ENCODE measurements at places on chromosomes 4 and X.

- no peak for DNase-seq
These were observed 16.8 kb downstream of the ANXA5 start for GRCh38 chr4:121679951-121680350.

DNA sequence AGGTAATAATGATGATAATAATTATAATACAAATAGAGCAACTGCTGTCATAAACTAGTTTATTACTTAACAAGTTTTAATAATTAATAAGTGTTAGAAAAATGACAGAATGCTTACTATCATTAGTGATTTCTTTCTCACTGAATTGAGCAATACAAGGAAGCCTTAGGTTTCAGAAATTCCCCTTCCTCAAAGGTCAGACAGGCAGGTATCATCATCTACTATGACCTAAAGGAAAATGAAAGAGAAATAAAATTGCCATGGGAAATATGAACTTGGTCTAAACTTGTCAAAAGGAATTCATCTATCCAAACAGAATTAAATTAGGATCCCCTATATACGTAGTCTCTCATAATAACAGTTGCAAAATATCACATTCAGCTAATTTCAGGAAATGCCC lies 56.3 kb upstream of the SLC7A11 start:
- no peak for DNase-seq

- no peak for DNase-seq
These were observed 208.8 kb downstream of the STK32B start for GRCh38 chr4:5260121-5260520.

- no peak for DNase-seq
These were observed 17.7 kb downstream of the USP27X start for GRCh38 chrX:49896951-49897350.

GRCh38 chrX:131262200-131262599 lies 26.9 kb downstream of the IGSF1 start:
- no peak for DNase-seq

- no peak for DNase-seq
These were observed 157.2 kb upstream of the EMCN start for GRCh38 chr4:100674976-100675375.

- no peak for DNase-seq
These were observed 199.8 kb downstream of the TRAM1L1 start for GRCh38 chr4:116885579-116885978.

DNA sequence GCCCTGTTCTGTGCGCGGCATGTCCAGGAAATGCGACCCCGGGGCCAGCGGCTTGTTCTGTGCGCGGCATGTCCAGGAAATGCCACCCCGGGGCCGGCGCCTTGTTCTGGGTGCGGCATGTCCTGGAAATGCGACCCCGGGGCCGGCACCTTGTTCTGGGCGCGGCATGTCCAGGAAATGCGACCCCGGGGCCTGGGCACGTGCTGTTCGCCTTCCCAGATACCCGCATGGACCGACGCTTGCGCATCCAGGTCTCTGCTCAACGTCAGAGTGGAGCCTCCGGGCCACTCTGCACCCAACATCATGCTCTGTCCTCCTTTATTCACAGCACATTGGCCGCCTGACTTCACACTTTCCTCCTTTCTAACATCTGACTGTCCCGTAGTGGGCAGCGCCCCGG lies 75.8 kb upstream of the PSAPL1 start:
- DNase-seq = no peak

GRCh38 chr4:155758481-155759371 lies at the start of gene GUCY1B1:
GUCY1B1 (plus strand) TSS chr4:155759021; CDS start chr4:155759141, 120 bp downstream.
- peak; percentile 93 for DNase-seq

GRCh38 chr4:151674804-151675391 lies 85.9 kb downstream of the GATB start:
- DNase-seq = peak; percentile 71

- no peak for DNase-seq
These were observed 210.4 kb upstream of the HCCS start for GRCh38 chrX:10900585-10901289.

DNA sequence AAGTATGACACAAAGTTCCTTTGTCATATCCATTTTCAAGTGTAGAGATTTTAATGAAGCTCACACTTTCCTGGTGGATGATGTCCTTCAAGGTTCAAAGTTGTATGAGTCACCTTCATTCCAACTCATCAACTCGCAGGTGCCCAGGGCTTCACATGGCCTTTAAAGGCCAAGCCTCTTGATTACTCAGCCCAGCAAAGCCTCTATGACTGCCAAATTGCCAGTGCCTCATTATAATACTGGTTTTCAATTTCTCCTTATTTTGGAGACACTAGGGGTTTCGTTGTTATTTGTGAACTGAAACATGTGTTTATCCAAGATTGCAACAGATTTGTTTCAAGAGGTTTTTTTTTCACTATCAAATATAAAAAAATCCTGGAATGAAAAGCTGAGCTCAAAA lies 45.9 kb upstream of the PPP3CA start:
- no peak for DNase-seq

DNA sequence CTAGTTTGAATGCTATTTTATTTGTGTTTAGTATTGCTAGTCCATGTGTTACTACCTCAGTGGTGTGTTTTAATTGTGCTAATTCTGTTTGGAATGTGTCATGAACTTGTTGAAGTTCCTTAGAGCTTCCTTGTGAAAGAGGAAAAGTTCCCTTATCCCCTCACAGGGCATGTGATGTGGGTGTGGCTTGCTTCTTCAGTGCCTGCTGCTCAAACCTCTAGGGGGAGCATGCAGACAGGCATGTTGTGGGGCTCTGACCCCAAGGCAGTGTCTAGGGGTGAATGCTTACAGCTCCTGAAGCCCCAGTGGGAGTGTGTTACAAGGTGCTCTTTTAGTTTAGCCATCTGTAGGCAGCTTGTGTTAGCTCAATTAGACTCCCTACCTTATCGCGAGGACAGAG lies 86.5 kb downstream of the MAGED4 start:
- no peak for DNase-seq

GRCh38 chrX:136941396-136942337 lies 61.1 kb upstream of the RBMX start:
- no peak for DNase-seq

GRCh38 chr4:17583276-17583675 lies 6.3 kb downstream of the LAP3 start:
- DNase-seq = no peak

- DNase-seq = peak; percentile 44
These were observed 3.9 kb downstream of the SORCS2 start for GRCh38 chr4:7196288-7196651.

GRCh38 chrX:39857780-39858179 lies 240.0 kb downstream of the BCOR start:
- no peak for DNase-seq

DNA sequence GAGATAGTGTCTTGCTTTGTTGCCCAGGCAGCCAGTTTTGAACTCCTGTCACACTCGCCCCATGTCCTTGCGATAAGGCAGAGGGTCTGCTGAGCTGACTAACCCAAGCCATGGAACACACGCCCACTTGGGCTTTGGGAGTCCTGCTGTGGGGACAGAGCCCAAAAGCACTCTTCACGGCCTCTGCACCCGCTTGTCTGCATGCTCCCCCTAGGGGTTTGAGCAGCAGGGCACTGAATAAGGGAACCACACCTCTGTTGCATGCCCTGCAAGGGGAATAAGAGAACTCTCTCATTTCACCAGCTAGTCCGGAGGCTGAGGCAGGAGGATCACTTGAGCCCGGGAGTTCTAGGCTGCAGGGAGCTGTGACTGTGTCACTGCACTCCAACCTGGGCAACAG lies 166.0 kb downstream of the STAG2 start:
- DNase-seq = no peak

GRCh38 chr4:47801481-47802002 lies 36.3 kb downstream of the CORIN start:
- no peak for DNase-seq

DNA sequence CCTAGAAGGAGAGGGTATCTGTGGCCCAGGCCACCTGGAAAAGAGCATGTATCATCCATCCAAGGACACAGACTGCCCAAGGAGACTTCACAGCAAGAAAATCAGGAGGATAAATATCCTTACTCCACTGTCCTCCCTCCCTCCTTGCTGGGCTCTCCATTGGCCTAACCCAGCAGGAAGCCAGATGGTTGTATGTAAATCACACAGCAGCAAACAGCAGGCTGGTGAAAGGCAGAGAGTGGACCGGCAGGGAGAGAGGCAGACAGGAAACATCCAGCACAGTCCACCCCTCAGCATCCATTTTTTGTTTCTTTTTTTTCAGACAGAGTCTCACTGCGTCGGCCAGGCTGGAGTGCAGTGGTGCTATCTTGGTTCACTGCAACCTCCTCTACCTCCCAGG lies 17.5 kb downstream of the TXK start:
- DNase-seq = no peak

DNA sequence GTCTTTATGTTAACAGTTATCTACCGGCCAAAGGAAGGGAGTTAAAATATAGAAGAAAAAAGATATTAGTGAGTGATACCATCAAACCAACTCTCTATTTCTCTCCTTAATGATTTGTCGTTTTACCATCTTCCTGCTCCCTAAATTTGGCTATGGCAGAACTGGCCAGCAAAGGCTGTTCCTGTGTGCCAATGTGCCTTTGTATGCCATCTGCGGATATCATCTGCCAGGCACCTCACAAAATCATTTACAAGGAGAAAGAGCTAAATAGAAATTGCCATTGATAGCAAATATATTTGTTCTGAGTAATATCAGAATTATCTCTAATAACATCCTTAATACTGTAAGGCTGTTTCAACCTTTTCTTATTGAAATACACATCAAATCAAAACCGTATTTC lies 22.4 kb downstream of the GPM6A start:
- no peak for DNase-seq

- DNase-seq = no peak
These were observed 42.0 kb upstream of the FBXW7 start for GRCh38 chr4:152577708-152578396.

DNA sequence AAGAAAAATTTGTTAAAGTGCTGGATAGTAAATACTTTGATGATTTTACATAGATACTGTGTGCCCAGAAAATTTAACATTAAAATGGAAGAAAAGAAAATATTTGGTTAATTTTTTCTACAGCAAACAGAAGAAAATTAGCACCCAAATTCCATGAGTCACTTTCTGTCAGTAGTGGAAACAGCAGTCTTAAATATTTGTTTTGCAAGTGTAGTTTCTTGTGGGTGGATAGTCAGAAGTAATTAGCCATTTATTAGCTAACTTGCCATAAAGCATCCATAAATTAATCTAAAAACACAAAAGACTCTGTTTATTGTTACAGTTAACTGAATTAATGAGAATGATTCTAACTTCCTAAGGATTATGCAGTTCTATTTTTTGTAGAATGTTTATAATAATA lies 9.7 kb upstream of the UFSP2 start:
- DNase-seq = no peak

DNA sequence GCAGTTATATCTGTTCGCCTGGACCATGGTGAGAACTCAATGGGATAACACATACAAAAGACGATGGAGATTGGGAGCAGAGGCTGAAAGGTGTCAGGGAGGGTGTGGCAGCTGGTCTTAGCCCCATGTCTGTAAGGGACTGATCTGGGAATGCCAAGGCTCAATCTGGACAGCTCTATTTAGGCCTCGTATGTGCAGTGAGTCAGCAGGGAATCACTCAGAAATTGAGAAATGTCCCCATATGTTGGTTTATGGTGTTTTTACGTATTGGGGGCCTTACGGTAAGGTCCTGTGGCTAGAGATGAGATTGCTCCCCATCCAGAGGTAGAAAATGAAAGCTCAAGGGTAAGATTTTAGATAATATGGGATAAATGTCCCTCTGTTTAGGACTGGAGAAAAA lies 71.4 kb upstream of the TTC29 start:
- DNase-seq = no peak

GRCh38 chrX:48971249-48972219 lies at the start of gene KCND1:
KCND1 (minus strand) TSS chrX:48971844; CDS start chrX:48970271, 1,573 bp downstream.
- peak; percentile 54 for DNase-seq

DNA sequence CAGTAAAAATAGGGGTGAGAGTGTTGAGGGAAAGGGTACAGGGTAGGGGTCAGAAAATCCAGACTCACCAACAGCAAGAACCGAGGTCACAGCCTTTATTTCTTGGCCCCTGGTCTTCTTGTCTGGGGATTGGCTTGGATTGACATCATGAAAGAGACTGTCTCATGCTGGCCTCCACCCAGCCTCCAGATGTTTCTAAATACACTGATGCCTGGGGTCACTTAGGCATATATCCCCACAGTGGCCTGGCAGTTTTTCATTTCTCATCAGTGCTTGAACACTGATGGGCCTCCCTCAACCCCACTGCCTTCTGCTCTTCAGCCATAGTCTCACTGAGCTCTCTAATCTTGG lies 173.9 kb downstream of the RTL9 start:
- DNase-seq = no peak

- no peak for DNase-seq
These were observed 131.8 kb downstream of the OR13H1 start for GRCh38 chrX:131675596-131676194.

- no peak for DNase-seq
These were observed 184.0 kb upstream of the GALNTL6 start for GRCh38 chr4:171629182-171629581.

DNA sequence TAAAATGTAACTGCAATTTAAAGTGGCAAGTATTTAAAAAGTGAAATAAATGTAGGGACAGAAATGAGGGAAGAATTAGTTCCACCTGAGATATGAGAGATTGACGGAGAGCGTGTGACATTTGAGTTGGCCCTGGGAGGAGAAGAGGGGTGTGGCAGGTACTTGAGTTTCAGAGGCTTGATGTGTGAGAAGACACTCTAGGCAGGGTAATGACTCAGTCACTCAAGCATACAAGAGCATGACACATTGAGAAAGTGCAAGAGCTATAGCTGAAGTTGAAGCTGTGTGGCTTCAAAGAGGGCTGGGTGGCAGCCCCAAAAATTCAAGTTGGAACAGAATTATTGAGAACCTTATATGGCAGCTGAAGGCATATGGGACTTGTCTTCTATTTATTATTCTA lies 420.5 kb downstream of the SLITRK2 start:
- no peak for DNase-seq

GRCh38 chrX:40083120-40083978 lies 14.4 kb downstream of the BCOR start:
- DNase-seq = no peak

GRCh38 chr4:177281351-177281909 lies 28.2 kb upstream of the NEIL3 start:
- no peak for DNase-seq

GRCh38 chr4:76311896-76312331 lies 5.4 kb downstream of the STBD1 start:
- DNase-seq = no peak

DNA sequence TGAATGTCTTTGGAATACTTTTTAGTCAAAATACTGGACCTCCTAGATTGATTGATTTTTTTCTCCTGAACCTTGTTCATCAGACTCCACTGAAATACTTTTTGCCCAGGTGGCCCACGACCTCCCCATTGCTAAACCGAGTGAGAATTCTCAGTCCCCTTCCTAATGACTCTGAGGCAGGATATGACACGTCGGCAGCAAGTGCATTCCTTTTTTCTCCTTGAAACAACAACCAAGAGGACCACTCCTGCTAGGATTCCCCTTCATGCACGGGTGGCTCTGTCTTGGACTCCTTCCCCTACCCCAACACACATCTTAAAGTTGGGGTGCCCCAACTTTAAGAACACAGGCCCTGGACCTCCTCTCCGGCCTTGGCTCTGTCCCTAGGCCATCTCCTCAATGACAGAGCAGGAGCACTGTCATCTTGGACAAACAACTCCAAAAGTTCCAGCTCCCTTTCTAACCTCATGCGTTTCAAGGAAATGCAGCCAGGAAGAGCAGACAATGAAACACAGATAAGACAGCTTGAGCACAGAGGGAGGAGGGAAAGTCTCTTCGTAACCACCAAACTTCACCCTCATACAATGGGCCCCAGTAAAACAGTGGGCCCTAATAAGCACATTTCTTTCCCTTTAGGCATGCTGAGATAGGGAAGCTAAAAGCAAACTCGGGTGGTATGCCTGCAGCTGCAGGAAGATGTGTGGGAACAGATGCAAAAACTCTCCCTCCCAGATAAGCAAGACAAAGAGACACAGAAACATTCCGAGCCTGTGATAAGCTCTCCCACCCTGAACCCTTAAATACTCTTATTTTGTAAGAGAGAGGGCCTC lies 33.9 kb downstream of the ZBTB49 start:
- DNase-seq = no peak

Data from right forelimb (tissue), 1 donor.